ENCODE measurements at places on chromosomes 5 and 9.

DNA sequence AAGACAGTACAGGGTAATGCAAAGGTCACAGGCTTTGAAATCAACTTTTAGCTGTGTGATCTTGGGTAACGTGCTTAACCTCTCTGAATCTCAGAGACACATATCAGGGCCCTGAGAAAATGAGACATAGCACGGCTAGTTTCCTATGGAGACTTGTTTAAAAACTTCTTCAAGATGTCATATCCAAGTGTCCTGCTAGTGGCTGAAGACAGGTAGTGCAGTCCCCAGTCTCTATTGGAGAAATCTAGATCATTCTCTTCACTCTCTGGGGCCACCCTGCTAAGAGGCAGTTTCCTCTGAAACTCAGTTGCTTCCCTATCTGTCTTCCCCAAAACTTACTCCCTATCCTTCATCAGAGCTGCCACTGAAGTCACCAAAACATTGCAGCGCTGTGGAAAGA, 30.3 kb upstream of the GRXCR2 start:
- DNase-seq: no peak

GRCh38 chr9:11141357-11141756, 528.6 kb upstream of the PTPRD start:
- no peak for DNase-seq

DNA sequence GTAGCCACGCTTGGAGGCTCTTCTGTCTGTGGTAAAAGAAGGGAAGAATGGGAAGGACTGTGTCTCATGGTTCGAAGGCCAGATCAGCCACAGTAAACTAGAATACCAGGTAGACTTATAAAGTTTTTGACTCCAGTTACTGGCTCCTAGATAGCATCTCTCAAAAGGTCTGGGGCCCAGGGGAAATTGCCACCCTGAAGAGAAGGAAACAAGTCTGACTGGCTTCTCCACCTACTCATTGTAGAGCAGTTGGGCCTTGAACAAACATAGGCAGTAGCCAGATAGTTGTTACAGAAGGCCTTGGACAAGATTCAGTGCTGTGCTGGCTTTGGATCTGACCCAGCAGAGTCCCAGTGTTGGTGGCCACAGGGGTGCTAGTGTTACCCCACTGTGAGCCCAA, 890.4 kb downstream of the EFNA5 start:
- DNase-seq: no peak

DNA sequence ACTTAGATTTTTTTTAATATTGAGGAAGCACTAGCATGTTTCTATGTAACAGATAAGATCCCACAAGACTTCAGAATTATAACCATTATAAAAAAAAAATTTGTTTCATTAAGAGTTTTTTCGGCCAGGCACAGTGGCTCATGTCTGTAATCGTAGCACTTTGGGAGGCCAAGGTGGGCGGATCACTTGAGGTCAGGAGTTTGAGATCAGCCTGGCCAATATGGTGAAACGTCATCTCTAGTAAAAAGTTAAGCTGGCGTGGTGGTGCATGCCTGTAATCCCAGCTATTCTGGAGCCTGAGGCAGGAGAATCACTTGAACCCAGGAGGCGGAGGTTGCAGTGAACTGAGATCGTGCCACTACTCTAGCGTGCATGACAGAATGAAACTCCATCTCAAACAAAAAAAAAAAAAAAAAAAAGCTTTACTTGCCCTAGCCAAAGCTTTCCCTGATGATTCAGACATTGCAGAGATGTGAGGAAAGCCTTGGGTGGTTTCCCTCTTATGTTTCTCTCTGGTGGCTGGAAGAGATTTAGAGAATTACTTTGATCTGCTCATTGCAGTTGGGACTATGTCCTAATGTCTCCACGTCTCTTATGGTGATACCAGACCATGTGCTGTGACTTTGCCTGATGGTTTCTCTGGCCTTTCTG, 65.4 kb downstream of the EGFLAM start:
- no peak for DNase-seq

- peak; percentile 21 for DNase-seq
These were observed 857 bp downstream of the FAM169A start for GRCh38 chr5:74865256-74865803.

DNA sequence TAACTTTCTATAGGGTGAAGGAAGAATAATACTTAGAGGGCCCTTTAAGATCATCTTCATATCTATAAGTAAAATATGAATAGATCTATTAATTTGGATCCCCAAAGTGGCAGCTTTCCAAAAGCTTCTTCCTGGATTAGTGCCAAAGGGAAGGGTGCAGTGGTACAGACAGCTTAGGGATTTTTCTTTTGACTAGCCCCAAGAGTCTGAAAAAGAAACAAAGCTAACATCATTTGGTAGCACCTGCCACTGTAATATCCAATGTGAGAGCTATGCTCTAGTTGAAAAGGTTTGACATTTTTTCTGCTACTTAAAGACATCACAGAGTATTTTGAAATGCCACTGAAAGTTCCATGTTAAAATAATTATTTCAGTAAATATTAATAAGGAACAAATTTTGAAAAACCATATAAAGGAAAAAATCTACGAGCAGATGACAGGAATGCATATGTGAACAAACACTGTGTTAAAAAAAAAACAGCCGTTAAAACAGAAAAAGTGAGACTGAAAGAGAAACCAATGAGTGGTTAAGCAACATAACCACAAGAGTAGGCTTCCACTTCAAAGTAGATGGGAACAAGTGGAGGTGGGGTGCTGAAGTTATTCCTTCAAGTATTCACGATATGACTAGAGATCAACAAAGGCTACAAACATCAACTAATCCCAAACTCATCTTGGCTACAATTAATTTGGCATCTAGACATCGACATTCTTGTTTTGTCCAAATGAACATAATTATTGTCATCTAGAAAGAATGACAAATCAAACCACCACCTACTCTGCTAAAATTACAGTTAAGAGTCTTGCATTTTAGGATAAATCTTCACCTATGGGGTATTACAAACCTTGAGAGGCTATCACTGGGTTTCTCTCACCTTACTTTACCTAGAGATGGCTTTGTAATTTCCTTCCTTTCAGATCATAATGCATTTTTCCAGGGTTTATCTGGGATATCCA, 137.5 kb downstream of the CPLANE1 start:
- no peak for DNase-seq

DNA sequence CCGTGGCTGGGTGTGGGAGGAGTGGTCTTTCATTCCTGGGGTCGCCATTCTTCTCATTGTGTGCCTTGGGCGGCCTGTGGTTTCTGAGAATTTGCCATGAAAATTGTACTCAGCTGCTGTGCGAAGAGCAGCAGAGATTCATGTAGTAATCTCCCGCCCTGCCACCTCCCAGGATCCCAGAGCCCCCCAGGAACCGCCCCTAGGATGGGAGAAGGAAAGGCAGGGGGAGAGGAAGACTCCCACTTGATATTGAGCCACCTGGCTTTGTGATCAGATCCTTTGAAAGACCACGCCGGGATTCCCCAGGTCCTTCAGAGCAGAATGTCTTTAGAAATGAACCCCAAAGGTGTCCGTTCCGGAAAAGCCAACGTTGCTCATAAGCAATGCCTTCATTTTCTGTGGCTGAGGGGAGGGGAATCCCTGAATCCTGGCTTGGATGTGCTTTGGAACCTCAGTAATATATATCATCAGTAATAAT, 27.6 kb downstream of the NEURL1B start:
- no peak for DNase-seq

DNA sequence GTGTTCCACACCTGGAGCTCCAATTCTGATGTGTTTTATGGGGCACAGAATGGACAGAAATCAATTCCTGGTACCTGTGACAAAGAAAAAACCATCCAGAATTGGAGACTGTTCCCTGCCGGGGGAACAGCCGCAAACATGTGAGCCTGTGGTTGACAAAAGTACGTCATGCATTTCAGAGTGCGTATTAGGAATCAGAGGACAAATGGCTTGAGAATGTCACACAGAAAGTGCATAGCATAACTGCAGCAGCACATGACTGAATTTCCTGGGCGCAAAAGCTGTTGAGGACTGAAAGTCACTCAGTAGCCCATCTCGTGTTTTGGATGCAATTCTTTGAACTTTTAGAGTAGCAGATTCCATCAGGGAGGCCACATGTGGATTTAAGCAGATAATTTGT, 85.1 kb downstream of the TRIO start:
- DNase-seq: no peak

DNA sequence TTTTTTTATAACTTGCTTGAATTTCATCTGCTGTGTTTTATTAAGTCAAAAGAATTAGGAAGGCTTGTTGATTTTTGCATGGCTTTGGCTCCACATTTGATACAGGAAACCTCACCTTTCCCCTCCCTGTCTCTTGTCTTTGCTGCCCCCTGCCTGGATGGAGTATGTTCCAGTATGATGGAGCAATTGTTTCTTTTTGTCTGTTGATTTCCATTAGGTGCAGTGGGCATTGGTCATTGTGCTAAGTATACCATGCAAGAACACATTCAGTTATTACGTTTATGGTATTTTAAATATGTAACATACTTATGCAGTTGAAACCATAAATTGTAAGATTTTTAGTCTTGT, 19.6 kb downstream of the TJP2 start:
- DNase-seq: no peak

DNA sequence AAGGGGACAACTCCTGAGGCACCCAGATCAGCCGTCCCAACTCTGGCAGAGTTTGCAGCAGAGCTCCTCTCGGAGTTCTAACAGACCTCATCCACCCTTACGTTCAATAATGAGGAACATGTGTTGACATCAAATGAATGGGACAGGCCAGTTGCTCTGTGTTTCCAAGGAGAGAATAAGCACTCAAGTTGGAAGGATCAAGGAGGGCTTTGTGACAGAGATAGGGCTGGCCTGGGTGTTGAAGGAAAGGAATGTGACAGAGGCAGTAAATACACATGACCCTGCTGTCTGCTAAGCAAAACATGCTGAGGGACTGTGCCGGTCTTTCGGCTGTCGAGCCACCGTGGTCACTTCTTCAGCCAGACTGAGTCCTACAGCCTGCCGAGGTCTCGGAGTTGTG, 48.2 kb downstream of the GPR107 start:
- DNase-seq: no peak

GRCh38 chr9:94973451-94973941, 247.0 kb downstream of the AOPEP start:
- DNase-seq: no peak

DNA sequence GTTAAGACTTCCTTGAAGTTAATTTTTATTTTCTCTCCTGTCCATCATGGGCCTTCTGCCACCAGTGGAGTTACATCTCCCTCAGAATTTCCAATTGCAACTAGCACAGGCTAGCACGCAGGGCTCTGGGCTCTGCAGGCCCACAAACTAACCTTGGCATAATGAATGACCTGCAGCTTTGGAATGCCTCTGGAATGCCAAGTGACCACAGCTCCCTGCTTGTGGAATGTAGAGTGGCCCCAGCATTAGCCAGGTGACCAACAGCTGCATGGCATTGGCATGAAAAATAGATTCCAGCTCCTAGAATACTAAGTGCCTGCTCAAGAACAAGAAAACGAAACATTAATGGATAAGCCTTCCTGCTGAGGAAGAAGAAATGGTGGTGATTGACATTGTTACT, 726.1 kb downstream of the BRINP1 start:
- DNase-seq: peak; percentile 45

DNA sequence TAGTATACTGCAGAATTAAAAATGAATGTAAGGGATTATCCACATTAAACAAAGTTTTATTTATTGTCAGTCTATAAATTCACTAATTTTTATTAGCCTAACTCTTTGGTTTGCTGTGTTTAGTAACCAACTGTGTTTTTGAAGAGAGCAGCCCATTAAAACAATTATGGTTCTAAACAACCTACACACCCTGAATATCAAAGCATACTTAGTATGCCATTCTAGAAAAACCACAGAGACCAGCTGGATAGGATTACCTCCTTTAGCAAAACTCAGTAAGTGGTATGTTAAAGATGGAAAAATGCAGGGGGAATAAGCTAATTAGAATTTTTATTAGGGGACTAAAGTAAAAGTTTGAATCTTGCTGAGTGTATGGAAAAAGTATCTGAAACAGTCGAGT, 1981.7 kb upstream of the NUDT12 start:
- DNase-seq: no peak

GRCh38 chr9:86186696-86187095, 72.8 kb downstream of the C9orf153 start:
- no peak for DNase-seq

- no peak for DNase-seq
These were observed 4.4 kb downstream of the SLC22A4 start for GRCh38 chr5:132298298-132299212.

GRCh38 chr5:132501961-132502931, 11.7 kb upstream of the IRF1 start:
- no peak for DNase-seq

GRCh38 chr5:35626553-35626952, 8.9 kb downstream of the SPEF2 start:
- no peak for DNase-seq

GRCh38 chr5:107378218-107378899, 292.4 kb downstream of the EFNA5 start:
- DNase-seq: no peak

DNA sequence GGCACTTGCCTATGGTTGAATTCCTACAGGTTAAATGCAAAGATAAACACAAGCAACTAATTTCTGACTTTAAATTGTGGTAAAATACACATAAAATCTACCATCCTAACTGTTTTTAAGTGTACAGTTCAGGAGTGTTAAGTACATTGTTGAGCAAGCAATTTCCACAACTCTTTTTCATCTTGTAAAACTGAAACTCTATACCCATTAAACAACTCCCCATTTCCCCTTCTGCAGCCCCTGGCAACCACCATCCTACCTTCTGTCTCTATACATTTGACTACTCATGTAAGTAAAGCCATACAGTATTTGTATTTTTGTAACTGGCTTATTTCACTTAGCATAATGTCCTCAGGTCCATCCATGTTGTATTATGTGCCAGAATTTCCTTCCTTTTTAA, 38.5 kb upstream of the STX17 start:
- no peak for DNase-seq

Measured in T47D (cell line).